ENCODE measurements at places on chromosomes 4 and X.

GRCh38 chr4:52836678-52837077 is 25.4 kb upstream of the RASL11B start:
- DNase-seq, result no peak

GRCh38 chrX:46573331-46573891 is at the start of gene CHST7:
Gene CHST7 (plus strand): TSS chrX:46573765. CDS start chrX:46573932, 167 bp downstream.
- DNase-seq, result peak; percentile 20

DNA sequence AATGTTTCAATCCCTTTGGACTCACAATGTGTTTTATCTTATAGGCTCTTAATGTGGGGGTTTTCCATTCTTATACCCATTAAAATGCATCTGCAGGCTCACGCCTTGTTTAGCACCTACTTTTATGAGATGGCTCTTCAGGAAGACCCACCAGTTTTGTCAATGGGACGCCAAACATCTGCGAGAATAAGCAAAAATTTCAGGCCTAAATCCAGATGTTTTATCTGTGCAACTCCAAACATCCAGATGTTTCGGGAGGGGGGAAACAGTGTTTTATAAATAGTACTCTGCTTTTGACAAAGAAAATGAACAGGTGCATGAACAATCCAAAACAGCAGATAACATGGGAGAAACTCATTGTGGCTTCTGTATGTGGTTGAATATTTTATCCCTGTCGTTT is 342.8 kb downstream of the DHX15 start:
- no peak for DNase-seq

- DNase-seq, result no peak
Measured at GRCh38 chr4:182310316-182310715, 67.1 kb downstream of the TENM3 start.

DNA sequence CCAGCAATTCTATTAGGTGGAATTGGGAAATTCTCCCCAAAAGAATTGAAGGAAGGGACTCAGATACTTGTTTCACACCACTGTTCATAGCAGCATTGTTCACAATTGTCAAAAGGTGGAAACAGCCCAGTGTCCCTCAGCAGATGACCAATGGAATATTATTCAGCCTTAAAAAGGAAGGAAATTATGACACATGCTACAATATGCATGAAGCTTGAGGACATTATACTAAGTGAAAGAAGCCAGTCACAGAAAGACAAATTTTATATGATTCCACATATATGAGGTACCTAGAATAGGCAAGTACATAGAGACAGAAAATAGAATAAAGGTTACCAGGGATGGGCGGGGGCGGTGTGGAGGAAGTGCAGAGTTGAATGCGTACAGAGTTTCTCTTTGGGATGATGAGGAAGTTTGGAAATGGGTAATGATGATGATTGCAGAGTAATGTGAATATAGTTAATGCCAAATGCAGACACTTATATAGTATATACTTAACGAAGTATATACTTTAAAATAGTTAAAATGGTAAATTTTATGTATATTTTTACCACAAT is 29.6 kb downstream of the DOCK11 start:
- no peak for DNase-seq

GRCh38 chrX:46922611-46923010 is 10.4 kb downstream of the JADE3 start:
- no peak for DNase-seq

DNA sequence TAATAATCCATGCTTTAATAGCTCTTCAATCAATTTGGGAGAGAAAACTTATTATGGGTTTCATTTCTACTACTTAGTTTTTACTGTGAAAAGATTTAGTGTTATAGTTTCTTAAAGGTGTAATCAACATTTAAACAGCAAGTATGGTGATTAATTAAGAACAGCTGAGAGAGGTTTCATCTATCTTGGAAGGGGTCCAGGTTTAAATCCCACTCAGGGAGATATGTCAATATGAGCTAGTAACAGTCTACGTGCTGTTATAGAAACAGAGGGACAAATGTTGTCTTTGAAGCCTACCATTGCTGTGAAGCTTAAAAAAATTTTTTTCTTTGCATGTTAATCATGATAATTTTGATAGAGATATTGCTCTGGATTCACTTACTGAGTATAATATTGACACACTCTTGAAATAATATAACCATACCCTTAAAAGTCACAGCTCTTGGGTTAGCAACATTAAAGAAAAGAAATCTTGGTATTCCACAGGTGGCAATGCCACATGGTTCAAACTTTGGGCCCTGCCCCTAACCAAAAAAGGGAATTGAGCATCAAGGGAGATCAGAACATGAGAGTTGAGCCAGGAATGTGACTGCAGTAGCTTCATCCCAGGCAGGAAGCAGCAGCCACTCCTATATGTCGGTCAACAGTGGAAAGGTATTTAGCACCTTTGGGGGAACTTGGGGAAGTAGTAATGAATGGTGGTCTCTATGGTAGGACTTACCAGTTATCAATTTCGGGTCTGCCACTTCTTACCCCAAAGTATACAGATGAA is 107.8 kb downstream of the ANK2 start:
- DNase-seq, result no peak

GRCh38 chrX:45485719-45486118 is 285.0 kb upstream of the DIPK2B start:
- no peak for DNase-seq

GRCh38 chr4:42715807-42716482 is 59.0 kb upstream of the ATP8A1 start:
- DNase-seq, result no peak

- no peak for DNase-seq
Measured at GRCh38 chrX:39703307-39703706, 394.5 kb downstream of the BCOR start.

Measured in stimulated activated CD8-positive, alpha-beta memory T cell treated with anti-CD3 and anti-CD28 coated beads, Interleukin-15, amount 100 ng/mL, for 1 hour (primary cell).